ENCODE measurements at places on chromosomes 2 and 18. TPM values are rescaled to one million over a fixed set of nuclear protein-coding genes. Genes with fewer than 3 reads are reported as not detected.

- no peak for DNase-seq
Measured at GRCh38 chr18:79400591-79401381, 5.1 kb downstream of the NFATC1 start.

GRCh38 chr2:186614373-186614772 is 24.5 kb downstream of the ITGAV start:
- no peak for DNase-seq

DNA sequence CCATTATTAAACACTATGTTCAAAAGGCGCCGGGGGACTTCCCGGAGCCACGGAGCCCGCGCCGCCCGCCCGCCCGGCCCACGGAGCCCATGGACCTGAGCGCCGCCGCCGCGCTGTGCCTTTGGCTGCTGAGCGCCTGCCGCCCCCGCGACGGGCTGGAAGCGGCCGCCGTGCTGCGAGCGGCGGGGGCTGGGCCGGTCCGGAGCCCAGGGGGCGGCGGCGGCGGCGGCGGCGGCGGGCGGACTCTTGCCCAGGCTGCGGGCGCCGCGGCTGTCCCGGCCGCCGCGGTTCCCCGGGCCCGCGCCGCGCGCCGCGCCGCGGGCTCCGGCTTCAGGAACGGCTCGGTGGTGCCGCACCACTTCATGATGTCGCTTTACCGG is 197 bp downstream of the GDF7 start:
- DNase-seq, result no peak

Gene NOSTRIN
- 0.44 TPM for total RNA-seq

Gene MGAT4A
- total RNA-seq, result 4.6 TPM

Gene PMAIP1
- 21.7 TPM for total RNA-seq

Gene ACTG2
- not detected for total RNA-seq

Data from MCF 10A (cell line).